ENCODE measurements at places on chromosomes 2 and 18.

GRCh38 chr2:28390746-28391563, 1.7 kb upstream of the FOSL2 start:
- DNase-seq: no peak

GRCh38 chr2:136085453-136086209, 32.3 kb downstream of the CXCR4 start:
- no peak for DNase-seq

GRCh38 chr2:158297120-158297519, 159.4 kb downstream of the CCDC148 start:
- DNase-seq: no peak

- no peak for DNase-seq
Observed at GRCh38 chr2:70035344-70035844, 51.9 kb upstream of the PCBP1 start.

- no peak for DNase-seq
Observed at GRCh38 chr2:73821227-73821626, 7.5 kb upstream of the STAMBP start.

GRCh38 chr2:75090770-75091515, 108.4 kb downstream of the TACR1 start:
- no peak for DNase-seq

DNA sequence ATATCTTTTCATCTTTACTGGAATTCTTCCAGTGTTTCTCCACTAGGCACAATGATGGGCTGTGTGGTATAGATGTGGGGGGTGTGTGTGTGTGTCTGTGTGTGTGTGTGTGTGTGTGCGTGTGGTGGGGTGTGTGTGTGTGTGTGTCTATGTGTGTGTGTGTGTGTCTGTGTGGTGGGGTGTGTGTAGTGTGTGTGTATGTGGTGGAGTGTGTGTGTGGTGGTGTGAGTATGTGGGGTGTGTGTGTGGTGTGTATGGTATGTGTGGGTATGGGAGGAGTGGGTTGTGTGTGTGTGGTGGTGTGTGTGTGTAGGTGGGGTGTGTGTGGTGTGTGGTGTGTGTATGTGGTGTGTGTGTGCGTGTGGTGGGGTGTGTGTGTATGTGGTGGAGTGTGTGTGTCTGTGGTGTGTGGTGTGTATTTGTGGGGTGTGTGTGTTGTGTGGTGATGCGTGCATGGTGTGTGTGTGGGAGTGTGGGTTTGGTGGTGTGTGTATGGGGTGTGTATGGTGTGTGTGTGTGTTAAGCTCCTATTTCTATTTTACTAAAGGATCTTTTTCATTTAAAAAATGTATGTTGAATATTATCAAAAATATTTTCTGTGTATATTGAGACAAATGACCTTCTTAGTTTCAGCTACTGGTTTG, 84.2 kb downstream of the IRS1 start:
- DNase-seq: no peak

Measured in CD4-positive, alpha-beta T cell treated with Interleukin-15 for 4 hours (primary cell).